ENCODE measurements at places on chromosomes 1 and 21. TPM values are rescaled to one million over a fixed set of nuclear protein-coding genes. Genes with fewer than 3 reads are reported as not detected.

DNA sequence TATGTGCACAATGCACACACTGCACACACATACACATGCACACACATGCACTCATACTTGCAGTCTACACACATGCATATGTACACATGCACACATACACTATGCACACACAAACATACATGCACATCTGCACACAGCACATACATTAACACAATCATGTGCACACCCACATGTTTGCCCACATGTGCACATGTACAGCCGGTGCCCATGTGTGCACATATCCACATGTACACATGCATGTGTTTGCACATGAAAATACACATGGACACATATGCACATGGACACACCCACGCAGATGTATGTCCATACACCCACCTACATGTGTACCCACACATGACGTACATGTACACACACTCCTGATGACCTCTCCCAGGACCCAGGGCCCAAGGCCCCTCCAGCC lies 105.1 kb upstream of the ACTRT2 start:
- DNase-seq: no peak

- DNase-seq: peak; percentile 52
Observed at GRCh38 chr1:234987415-234988154, 141.1 kb downstream of the TOMM20 start.

DNA sequence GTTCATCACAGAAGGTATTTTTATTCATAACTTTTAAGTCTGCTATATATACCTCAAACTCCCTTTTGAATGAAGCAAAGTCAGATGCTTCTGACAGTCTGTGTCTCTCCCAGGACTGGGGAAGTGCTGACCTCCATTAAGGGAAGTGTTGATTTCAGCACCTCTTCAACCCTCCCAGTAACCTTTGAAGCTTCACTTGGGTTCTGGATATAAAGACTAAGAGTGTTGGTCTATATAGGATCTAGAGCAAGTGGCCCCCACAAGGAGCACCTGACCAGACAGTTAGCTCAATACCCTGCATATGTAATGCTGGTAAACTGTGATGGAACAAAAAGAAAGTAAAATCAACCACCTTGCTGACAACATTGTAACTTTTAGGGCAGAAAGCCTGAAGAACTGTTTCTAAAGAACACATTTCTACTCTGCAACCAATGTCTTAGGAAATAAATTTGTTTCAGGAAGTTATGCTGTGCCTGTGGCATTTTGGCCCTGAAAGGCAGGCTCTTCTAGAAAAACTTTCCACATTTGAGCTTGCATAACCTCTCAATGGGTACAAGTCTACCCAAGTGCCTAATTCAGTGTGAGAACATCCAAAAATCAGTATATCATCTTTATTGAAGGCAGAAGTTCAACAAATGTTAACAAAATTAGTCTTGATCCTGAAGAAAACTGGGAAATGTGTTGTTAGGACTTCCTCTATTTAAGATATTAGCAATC lies 865 bp upstream of the PTPN22 start:
- no peak for DNase-seq

DNA sequence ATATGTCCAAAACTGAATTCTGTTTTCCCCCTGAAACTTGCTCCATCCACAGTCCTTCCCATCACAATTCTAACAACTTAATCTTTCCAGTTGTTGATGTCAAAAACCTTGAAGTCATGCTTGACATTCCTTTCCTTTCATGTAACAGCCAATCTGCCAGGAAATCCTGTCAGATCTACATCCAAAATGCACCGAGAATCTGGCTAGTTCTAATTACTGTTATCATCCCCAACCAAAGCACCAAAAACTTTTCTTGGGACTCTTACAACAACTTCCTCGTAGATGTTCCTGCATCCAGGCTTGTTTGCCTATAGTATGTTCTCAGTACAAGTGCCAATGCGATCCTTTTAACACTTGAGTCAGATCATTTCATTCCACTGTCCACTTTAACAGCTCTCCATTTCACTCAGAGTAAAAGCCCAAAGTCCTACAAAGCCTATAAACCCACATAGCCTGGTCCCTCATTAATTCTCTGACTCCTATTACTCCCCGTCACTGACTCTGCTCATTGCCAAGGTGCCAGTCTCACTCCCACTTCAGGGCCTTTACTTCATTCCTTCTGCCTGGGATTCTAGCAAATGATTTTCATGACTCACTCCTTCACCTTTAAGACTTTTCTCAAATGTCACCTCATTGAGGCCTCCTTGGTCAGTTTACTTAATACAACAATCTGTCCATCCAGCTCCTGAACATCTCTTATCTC lies 493.2 kb upstream of the NFIA start:
- DNase-seq: no peak

DNA sequence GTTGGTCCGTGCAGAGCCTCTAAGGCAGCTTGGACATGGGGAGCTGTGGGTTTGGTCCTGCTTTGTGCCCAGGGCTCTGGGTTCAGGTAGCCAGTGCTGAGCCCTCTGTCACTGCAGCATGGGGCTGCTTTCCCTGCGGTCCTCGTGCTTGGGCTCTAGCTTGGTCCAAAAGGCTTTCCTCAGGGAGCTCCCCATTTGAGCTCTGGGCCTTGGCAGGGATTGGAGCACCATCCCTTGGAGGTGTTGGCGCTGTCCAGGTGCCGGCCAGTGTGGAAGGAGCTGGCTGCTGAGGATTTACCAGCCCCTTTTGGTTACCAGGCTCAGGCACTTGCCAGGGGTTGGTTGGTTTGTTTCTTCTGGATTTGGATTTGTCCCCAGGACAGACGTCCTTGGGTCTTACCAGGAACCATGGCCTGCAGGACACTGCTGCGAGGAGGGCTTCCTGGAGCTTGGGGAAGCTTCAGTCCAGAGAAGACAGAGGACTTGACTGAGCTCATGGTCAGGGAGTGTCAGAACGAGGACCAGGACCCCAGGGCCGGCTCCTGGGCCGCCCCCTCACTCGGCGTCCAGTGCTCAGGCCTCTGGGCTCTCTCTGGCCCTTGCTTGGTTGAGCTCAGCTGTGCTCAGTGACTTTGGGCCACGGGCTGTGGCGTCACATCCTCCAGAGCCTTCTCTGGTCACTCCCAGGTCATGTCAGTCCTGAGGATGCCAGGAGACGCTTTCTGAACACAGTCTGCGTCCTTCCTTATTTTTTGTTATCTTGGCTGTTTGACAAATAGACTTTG lies 224.7 kb downstream of the CAMTA1 start:
- DNase-seq: no peak

DNA sequence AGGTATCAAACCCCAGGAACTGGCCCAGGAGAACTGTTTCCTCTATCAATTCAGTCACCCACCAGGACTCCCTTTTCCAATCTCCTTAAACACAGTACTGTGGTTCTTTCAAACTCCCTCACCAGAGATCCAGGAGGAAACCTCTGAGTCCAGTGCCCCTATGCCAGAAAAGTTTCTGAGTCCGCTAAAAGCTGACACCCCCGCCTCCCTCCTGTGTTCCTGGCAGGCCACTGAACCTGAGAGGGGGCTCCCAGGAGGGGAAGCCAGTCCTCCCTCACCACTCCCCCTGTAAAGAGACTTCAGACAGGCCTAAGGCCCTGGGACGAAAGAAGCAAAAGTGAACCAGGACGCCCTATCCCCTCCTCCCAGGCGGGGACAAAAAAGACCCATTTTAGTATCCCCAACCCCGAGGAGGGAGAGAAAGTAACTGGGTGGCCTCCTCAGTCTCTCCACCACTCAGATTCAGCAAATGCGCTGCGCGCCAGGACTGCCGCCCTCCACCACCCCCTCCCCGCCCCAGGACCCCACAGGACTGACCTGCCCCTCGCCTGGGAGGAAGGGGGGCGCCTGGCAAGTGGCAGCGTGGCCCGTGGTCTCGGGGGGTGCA lies 624 bp downstream of the SLC41A1 start:
- DNase-seq: no peak

DNA sequence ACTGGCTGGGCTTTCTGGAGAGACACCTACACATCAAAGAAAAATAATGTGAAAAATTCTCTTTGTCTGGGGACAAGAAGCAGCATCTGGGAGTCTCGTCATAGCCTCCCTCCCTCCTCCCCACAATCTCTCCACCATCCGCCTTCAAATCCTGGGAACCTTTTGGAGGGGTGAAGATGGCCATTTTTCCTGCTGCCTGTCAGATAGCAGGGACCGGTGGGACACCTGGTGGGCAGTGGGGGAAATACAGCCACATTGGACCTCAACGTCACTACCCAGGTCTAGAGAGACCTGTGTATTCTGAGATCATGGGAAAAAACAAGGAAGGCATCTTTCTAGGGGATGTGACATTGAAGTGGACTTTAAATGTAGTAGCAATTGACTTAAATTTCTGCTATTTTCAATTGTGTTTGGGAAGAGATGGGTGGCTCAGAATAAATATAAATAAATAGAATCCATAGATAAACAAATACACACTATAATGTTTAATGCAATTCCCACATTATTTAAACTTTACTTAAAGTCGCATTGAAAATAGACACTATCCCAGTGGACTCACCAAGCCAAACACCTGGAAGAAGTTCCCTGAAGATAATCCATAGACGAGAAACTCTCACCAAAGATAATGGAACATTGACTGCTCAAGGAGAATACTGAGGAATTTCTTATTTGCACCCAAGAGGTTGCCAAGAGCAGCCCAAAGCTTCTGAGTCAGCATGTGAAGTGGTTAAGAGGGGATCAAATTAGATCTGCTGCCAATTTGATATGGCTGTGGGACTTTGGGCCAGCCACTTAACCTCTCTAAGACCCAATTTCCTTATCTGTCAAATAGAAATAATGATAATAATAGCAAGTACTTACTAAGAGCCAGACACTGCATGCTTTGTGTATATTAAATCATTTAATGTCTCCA lies 147.6 kb upstream of the CAMK1G start:
- peak; percentile 88 for DNase-seq

The INSRR gene
- total RNA-seq: not detected

The GJB3 gene
- total RNA-seq: not detected

GRCh38 chr1:6858596-6858995 lies 73.3 kb downstream of the CAMTA1 start:
- DNase-seq: no peak

DNA sequence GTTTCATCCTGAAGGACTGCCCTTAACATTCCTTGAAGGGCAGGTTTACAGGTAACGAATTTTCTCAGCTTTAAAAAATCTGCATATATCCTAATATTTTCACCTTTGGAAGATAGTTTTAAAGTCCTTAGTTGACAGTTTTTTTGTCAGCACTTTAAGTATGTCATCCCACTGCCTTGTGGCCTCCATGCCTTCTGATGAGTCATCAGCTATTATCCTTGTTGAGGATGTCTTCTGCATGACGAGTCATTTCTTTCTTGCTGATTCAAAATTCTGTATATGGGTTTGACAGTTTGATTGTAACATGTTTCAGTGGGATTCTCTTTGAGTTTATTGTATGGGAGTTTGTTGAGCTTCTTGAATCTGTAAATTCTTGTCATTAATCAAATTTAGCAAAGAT lies 500.6 kb downstream of the DISC1 start:
- peak; percentile 88 for DNase-seq

The UQCRH gene
- total RNA-seq: 1,071 TPM

The FAM131C gene
- 2.1 TPM for total RNA-seq

DNA sequence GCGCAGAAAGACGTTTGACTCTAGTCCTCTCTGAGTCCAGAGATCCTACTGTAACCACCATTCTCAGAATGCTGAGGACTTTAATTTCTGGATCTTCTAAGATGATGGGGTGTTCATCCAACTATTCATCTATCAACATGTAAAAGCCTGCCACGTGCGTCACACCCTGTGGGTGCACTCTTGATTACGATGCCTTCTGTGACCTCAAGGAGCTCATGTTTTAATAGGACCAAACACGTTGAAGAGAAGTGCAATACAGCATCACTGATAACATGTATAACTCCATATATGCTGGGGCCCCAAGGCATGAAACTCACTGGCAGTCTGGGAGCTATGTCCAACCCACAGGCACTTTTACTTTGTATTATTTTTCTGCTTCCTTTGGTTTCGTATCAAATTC lies 19.0 kb downstream of the KIAA0040 start:
- no peak for DNase-seq

The ANKRD34A gene
- 0.94 TPM for total RNA-seq

The BMP8A gene
- total RNA-seq: not detected

DNA sequence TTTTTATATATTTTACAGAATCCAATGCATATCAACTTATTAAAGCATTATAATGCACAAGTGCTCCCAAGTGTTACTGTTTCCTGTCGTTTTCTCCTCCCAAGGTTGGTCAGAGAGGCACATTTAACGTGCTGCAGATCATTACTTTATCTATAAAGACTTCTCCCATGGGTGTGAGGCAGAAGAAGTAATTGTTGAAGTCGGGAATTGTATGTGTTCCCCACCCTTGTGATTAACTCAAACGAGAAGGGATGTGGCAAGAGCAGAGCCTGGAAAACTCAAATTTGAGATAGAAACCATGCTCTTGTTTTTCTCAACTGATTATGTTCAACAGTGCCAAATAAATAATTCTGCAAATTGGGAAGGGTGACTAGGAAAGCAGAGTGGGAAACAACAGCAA lies 412.5 kb upstream of the ADAMTS5 start:
- no peak for DNase-seq

The LIN28A gene
- not detected for total RNA-seq

DNA sequence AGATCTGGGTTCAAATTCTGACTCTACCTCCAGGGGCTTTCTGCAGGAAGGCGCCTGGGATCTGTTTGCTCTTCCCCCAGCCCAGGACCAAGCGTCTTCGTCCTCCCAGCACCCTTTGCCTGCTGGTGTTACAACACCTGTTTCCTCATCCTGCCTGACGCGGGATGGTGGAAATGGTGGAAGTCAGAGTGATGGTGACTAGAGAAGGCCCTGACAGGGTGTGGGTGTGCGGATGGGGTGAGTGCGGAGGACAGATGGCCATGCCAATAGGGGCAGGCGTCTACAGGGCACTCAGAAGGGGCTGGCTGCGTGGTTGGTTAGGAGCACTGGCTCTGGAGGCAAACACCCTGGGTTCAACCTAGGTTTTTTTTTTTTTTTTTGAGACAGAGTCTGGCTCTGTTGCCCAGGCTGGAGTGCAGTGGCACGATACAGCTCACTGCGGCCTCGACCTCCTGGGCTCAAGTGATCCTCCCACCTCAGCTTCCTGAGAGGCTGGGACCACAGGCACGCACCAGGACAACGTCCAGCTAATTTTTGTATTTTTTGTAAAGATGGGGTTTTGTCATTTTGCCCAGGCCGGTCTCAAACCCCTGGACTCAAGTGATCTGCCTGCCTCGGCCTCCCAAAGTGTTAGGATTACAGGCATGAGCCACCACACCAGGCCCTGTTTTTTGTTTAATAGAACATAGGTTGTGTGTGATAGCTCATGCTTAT lies 1.5 kb downstream of the THEMIS2 start:
- no peak for DNase-seq

Measured in HT1080 (cell line).